ENCODE measurements at places on chromosomes 16 and 17.

DNA sequence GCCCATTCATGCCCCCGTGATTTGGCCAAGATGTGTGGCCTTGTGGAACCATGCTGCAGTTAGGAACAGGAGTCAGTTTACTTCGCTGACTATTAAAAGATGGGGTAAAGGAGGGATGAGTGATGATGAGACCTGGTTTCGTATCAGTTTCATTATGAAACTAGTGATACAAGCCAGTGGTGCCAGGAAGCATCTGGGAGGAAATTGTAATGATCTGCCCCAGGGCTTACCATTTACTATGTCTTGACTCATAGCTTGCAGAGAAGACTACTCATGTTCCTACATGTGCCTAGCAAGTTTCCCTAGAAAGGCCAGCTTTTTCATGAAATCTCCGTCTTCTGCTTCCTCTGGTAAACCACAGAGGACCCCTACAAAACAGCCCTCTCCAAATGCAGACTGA, 23.2 kb downstream of the CDH3 start:
- no peak for DNase-seq

GRCh38 chr17:17723354-17724261, 42.4 kb downstream of the RAI1 start:
- peak; percentile 44 for DNase-seq

DNA sequence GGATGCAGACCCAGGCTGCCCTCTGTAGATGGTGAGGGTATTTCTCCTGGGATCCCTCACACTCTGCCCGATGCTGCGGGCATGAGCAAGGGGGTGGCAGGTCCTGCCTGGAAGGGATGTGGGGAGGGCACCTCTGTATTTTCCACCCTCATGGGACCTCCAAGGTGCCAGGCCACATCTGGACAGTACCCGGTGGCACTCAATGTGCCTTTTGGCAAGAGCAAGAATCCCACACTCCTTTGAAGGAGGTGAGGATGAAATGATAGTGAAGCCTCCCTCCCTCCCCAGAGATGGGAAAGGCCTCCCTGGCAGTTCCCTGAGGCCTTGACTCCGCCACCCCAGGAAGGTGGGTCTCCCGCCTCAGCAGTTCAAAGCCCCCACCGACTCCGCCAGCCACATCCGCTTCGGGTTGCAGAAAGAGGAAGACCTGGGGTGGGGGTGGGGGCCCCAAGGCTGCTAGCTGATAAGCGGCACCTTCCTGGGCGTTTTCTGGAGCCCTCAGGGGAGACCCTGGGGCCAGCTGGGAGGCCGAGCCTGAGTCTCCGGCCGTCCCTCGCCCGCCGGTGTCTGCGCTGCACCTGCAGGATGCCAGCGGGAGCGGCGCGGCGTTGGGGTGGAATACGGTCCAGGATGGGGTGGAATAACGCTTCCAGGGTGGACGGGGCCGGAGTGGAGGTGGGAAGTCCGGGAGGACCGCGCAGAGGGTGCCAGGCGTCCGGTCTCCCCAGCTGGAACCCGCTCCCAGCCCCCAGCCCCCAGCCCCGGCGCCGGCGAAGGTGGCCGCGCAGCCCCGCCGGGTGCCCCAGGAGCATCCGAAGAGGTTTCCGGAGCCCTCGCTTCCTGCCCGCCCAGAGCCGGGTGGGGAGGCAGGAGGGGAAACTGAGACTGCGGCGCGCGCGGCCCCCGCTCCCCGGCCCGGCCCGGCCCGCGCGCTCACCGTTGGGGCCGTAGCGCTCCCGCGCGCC, 718 bp downstream of the ATP2A3 start:
- no peak for DNase-seq

DNA sequence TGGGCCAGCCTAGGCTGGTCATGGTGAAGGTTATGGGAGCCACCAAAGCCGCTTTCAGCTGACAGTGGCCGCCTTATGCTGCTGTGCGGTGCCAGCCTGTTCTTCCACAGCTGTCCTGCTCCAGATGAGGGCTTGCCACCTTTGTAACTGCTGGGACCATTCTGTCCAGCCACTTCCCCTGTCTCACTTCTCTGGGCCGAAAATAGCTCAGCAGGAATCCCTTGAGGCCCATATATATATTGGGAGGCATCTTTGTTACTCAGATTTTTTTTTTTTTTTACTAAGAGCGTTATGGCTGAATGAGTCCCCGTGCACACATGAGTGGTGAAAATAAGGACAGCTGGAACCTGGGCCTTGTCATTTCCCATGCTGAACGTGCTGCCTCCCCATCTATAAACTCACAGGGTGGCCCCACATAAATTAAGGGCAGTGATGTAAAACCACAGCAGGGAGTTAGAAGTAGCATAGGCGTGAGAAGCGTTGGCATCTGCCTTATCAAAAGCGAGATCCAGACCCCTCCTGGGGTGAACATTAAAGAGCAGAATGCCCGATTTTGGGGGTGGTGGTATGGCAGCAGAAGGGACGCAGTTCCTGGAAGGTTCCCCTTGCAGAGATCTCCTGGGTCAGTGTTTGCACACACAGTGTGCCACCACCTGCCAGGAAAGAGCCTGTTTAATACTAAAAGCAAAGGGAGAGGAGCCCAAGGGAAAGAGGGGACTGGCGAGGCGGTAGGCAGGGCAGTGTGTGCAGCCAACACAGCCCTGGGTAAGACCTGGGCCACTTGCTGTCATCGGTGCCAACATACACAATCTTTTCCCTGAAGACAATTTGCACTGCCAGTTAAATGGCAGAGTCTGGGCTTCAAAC, 57.8 kb downstream of the USP43 start:
- no peak for DNase-seq

DNA sequence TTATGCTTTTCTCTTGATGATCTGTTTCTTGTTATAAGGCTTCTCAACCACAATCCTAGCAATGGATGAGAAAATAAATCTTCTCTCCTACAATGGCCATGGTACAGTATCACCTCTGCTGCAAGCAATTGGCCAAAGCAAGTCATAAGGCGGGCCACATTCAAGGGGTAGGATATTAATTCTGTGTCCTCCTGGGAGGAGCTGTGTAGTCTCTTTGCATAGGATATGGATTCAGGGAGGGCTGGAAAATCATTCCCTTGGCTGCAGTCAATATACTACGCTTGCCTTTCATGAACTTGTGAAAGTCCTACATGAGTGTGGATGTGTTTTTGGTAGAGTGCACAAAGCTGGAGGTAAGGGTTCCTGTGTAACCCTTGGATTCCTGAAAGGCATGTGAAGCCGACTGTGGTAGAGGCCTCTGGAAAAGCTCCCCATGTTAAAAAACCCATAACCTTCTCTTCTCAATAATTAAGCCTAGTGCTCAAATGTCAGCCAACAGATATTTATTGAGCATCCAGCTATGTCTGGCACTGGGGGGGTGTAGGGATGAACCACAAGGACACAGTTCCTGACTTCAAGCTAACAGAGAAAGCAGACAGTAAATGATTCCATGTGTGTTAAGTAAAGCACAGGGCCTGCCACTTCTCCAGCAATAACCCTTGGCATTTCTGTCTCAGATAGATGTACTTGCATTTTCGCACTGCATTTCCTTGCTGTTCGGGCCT, 147.6 kb upstream of the HS3ST3A1 start:
- no peak for DNase-seq

DNA sequence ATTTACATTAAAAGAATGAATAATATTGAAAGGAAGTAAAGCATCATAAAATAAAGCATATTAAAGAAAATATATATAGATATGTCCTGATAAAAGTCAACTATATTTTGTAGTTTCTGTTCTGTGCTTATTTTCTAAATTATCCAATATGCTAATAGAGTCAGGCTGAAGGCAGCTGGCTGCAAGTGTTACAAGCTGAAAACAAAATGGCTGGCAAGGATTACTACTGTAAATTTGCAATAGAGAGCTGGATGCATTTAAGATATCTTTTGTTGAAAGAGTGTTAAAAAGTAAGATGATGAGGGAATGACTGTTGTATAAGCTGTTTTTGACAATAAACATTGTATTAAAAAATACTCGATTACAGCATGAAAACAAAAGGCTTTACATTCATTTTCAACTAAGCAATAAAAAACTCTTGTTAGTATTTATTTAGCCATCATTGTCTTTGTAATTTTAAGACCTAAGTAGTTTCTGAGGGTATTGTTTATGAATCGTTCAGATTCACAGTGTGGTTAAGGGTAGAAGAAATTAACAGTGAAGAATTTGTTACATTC, 76.3 kb downstream of the TANC2 start:
- DNase-seq = no peak

DNA sequence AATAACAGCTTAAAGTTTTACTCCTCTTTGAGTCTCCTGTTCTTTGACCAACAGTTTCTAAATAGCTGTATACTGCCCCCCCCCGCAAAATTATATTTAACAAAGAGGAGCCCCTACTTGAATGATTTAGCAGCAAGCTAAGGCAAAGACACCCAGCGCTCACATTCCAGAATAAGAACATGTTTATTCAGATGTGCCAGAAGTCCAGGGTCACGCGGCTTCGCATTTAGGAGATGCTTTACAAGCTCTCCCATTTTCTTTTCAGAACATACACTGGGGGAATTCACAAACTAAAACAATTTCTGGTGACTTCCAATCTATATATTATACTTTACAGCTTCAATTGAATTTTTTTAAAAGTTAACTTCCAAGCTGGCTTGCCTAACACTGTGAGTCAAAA, 5.3 kb downstream of the PLD6 start:
- DNase-seq = no peak

DNA sequence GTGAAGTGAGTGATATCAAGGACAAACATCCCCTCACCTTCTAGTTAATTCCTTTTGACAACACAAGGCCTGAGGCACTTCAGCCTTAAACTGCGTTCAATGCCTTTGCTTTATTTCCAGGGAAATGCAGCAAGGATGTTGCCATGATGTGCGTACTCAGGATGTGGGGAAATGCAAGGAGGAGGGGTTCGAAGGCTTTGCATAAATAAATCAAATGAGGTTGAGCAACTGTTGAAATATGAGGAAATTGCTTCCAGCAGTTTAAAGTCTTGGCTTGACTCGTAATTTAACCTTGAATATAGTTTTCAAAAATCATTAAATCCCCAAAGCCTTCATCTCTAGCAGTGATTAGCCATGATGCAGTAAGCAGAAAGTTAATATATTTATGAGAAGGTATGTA, 81.8 kb upstream of the CCL2 start:
- DNase-seq = no peak

DNA sequence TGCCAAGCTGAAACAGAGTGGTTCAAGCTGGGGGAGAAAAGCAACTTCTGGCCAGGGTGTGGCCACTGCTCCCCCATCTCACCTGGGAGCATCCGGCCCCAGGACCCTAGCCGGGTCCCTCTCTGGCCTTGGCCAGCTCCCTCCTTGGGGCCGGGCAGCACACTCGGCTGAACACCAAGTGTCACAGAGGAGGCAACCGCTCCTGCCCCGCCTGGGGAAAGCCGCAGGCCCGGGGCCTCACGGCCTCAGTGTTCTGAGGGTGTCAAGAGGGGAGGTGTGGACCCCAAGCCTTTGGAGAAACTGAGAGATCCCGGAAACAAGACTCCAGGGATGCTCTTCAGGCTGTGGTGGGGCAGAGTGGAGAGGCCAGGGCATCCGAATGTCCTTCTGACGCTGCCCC, 88.4 kb downstream of the ENGASE start:
- DNase-seq = no peak

DNA sequence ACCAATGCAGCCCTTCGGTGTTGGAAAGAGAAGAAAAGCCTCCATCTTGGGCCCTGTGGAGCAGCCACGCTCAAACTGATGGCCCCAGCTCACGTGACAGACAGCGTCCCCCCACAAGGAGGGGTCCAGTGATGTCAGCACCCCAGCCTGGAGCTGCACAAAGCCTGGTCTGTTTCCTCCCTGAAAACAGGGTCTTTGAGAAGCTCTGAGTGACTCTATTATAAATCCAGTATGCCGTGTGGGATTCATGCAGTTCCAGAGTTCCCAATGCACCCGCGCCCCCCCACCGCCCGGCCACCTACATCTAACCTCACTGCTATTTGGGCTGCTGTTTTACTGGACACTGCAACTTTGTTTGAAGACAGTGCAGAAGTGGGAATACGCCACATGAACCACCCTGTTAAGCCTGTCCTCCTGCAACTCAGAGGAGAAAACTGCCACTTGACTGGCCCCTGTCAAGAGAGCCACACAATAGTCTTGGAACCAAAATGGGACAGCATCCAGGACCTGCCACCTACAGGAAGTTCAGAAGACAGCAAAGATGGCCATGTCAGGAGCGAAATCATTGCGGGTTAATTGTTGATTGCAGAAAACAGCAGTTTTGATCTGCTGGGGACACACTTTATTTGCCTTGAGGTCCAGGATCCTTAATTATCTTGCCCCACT, 33.1 kb downstream of the PMP22 start:
- no peak for DNase-seq

DNA sequence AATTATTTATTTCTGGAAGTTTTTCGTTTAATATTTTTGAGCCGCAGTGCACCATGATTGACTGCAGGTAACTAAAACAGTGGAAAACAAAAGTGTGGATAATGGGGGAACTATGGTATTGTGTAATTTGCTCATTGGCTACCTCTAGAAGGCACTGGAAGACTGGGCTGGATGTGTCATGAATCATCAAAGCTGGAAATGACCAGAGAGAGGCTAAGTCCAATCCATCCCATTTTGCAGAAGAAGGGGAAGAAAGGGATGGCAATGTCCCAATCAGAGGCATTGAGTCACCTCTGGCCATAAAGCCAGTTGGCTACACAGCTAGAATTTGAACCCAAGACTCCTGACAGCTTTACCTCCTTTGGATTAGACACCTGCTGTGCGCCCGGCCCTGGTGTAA, 29.3 kb downstream of the GLP2R start:
- no peak for DNase-seq

GRCh38 chr16:70714581-70715054, 28.8 kb upstream of the MTSS2 start:
- no peak for DNase-seq

- no peak for DNase-seq
These were observed 50.3 kb upstream of the TOX3 start for GRCh38 chr16:52597073-52597771.

DNA sequence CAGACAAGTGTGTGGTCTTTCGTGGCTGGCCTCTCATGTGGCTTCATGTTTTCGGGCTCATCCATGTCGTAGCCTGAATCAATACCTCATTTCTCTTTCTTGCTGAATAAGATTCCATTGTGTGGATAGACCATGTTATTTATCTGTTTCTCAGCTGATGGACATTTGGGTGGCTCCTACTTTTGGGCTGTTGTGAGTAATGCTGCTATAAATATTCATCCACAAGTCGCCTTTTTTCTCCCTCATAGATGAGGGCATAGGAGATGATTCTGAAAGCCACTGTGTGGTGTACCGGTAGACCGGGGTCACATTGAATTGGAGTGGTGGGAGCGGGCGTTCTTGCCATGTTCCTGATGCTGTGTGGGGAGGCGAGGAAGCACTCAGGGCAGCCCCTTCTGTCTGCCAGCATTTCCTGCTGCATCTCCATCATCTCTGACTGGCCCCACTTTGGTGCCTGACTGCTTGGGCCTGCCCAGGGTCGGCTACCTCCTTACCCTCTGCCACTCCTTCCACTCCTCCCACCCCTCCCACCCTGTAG, 40.1 kb downstream of the PRMT7 start:
- DNase-seq = no peak

GRCh38 chr16:79307214-79307613, 293.3 kb downstream of the MAF start:
- no peak for DNase-seq

- DNase-seq = no peak
These were observed 47.4 kb downstream of the CYB561 start for GRCh38 chr17:63398680-63399079.
